ENCODE measurements at places on chromosomes 5 and 9.

DNA sequence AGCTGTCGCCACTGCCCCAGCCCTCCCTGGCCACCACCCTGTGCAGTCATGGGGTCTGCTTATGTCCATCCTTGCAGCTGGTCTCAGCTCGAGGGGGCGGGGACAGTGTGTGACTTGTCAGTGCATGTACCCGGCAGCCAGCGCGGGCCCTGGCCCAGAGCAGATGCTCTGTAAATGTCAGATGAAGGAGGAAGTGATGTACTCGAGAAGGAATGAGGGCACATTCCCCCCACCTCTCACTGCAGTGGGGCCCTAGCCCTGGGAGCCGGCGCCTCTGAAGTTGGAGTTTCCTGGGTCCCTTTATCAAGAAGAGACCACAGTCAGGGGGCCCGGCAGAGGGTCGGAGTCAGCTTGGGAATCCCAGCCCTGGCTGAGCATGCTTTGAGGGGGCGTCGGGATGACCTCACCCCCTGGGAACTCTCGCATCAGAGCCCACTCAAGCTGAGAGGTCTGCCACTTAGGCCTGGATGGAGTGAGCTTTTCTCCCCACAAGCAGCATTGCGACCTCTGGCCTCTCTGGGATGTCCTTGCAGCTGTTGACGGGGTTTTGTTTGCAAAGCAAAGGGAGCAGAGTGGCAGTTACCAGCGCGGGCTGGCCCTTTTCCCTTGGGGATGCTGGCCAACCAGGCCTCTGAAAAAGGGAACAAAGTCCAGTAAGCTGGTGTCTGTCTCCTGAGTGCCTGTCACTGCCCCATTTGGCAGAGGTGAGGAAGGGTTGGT is 19.0 kb downstream of the NEURL1B start:
- DNase-seq = peak; percentile 72

DNA sequence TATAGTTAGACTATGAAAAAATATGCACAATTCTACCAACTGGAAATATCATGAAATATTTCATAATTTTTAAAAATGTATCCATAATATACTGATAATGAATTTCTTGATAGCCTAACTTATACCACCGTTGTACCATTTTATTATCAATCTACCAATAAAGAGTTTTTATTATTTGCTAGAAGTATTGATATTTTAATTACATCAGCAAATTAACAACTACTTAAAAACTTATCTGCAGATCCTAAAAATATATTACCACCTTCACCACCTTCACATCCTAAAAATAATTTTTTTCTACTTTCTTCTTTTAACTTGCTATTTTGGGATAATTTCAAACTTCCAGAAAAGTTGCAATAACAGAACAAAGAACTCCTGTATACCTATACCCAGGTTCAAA is 21.4 kb downstream of the ATPSCKMT start:
- DNase-seq = no peak

DNA sequence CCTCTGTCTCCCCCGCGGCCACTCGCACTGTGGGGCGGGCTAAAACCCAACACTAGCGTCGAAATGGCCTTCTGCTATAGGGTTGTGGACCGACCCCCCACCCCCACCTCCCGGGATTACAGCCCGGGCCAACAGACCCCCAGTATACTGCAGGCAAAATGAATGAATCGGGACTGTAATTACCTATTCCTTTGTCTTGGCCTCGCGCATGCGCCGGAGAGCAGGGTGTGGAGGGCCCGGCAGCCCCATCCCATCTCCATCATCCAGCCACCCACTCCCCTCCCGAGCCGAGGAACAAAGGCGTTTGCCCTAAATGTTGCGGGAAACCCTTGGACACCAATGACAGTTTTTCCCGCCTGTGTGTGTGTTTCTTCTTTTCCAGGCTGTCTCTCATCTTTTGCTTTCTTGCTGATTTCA is 1.6 kb downstream of the BASP1 start:
- peak; percentile 75 for DNase-seq

- DNase-seq = no peak
These were observed 29.3 kb downstream of the ADAMTS16 start for GRCh38 chr5:5169466-5169865.

- no peak for DNase-seq
These were observed 54.7 kb downstream of the TMOD1 start for GRCh38 chr9:97556036-97556720.

DNA sequence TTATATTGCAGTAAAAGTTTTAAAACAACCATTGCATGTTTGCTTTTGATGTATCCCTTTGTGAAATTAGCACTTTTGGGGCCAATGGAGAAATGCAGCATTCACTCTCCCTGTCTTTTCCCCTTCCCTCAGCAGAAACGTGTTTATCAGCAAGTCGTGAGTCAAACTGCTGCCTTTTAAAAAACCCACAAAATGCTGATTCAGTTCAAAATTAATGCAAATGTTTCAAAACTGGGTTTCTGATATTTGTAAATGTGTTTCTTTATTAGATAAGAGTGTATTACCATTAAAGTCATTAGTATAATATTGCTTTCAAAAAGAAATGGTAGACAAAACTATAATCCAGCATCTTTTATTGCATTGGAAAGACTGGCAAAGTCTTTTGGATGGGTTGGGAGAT is 47.3 kb downstream of the RAD23B start:
- DNase-seq = no peak

- peak; percentile 60 for DNase-seq
These were observed 51.2 kb upstream of the TESK1 start for GRCh38 chr9:35553670-35554543.

- no peak for DNase-seq
These were observed 206.0 kb upstream of the DMRTA1 start for GRCh38 chr9:22240619-22241018.

GRCh38 chr9:129316281-129317030 is 138.4 kb upstream of the IER5L start:
- DNase-seq = no peak

DNA sequence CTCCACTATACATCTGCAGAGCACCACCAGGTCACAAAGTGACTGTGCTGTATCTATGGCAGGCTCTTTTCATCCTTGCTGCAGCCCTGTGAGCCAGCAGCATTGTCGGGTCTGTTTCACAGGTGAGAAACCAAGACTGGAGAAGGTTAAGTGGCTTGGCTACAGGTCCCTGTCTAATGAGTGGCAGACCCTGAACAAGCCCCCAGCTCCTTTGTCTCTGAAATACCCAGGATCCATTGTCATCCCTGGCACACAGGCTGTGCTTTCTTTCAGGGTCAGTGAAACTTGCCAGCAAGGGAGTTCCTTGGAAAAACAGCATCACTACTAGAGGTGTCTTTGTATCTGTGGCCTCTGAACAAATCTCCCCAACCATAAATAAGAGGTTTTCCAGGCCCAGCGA is 27.6 kb upstream of the CXCL14 start:
- no peak for DNase-seq

GRCh38 chr9:38280251-38280800 is 112.2 kb upstream of the ALDH1B1 start:
- DNase-seq = no peak

DNA sequence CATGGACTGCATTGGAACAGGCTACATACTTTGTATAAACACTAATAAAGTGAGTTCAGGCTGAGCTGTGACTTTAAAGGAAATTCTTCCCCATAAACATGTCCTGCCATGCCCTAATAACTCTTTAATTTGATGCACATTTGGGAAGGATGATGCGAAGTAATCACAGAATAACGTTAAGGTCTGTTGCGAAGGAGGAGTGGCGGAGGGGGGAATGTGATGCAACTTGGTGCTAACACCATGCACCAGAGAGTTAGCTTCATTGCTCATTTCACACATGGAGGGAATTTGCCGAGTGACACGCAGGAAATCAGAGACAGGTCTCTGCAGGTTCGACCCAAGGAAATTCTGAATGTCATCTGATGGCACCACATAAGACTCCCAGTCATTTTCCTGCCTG is 32.9 kb downstream of the SLIT3 start:
- DNase-seq = no peak

- DNase-seq = no peak
These were observed 362.7 kb upstream of the ADAMTS16 start for GRCh38 chr5:4777435-4777834.

GRCh38 chr9:80410106-80410505 is 838.3 kb downstream of the TLE4 start:
- peak; percentile 16 for DNase-seq

- DNase-seq = no peak
These were observed 4.0 kb downstream of the HDAC3 start for GRCh38 chr5:141632650-141633049.

GRCh38 chr5:176425138-176425537 is 8.8 kb upstream of the CLTB start:
- no peak for DNase-seq

DNA sequence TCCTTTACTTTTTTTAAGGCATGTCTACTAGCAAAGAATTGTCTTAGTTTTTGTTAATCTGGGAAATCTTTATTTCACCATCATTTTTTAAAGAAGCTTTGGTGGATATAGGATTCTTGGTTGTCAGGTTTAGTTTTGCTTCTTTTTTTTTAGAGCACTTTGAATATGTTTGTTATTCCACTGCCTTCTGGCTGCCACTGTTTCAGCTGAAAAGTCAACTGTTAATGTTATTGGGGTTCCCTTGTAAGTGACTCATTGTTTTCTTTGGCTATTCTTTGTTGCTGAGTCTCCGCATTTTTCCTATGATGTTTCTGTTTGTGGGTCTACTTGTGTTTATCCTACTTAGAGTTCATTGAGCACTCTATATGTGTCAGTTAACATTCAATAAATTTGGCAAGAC is 44.4 kb downstream of the PHAX start:
- DNase-seq = no peak

- DNase-seq = no peak
These were observed 3.7 kb downstream of the ROPN1L start for GRCh38 chr5:10445352-10445751.

DNA sequence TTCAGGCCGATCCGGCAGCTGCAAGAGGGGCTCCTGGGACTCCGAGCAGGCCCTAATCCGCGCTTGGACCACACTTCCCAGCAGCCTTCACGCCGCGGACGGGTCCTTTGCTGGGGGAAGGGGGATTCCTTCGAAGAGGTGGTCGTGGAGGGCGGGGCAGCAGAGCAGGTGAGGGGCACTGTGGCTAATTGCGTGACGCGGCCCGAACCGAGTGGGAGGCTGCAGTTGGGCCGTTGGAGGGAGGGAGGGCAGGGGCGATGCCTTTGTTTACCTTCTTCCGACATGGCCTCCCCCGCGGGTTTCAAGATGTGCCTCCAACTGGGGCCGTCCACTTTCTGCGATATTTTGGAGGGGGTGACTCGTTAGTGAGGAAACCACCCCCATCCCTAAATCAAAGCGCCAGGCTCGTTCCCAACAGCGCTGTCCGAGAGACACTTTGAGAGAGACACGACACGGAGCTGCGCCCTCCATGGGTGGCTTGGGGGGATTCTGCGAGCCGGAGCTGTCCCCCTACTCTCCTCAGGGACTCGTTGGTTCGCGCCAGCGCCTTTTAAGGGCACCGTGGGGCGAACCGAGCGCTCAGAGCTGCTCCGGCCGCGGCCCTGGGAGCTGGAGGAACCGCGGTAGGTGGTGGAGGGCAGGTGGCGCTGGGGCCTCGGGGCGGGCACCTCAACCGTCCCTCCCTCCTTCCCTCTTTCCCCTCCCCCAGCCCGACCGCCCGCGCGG is at the start of gene FAM53C:
FAM53C (plus strand) TSS at position 582 of the 726 bp plus-strand sequence. CDS start 3,070 bp downstream, outside the sequence.
- DNase-seq = peak; percentile 94

GRCh38 chr5:150338546-150338945 is 19.0 kb upstream of the TCOF1 start:
- no peak for DNase-seq

DNA sequence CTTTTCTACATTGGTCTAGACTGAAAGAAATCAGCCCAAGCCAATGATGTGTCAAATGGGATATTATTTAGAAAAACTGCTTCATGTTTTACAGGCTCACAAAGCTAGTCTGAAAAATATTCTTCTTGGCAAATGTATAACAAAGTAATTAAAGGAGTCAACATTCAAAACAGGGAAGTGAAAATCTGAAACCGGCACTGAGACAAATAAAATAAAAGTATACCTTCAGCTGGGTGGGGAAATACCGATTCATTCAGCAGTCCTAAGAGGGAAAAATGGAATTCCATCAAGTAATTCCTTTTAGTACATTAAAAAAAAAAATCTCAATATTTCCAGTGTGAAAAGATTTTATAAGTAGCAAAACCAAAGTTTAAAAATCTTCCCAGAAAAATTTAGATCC is 259.6 kb upstream of the SLC24A2 start:
- DNase-seq = no peak

- no peak for DNase-seq
These were observed 32.8 kb upstream of the TNFAIP8 start for GRCh38 chr5:119322948-119323537.

GRCh38 chr5:172772112-172772906 is 1.3 kb upstream of the DUSP1 start:
- peak; percentile 68 for DNase-seq

DNA sequence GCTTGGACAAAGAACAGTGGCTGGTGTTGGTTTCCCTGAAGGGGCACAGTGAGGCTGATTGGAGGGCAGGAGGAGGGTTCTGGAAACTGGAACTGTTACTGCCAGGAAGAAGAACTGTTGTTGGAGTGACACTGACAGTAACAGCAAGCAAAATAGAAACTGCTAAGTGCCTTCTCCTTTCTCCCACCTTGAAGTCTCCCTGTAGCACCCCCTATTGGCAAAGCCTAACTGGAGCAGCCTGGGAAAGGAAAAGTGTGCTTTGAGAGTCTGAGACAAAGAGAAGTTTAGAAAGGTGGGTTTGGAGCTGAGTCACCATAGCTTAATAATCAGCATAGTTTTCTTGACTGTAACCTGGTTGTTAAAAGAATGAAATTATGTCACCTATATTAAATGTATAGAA is 2.5 kb upstream of the TMEM174 start:
- DNase-seq = peak; percentile 72

- DNase-seq = peak; percentile 18
These were observed 7.0 kb downstream of the TBC1D9B start for GRCh38 chr5:179900711-179901110.

- DNase-seq = peak; percentile 56
These were observed 23.1 kb upstream of the NSMF start for GRCh38 chr9:137482094-137482781.

DNA sequence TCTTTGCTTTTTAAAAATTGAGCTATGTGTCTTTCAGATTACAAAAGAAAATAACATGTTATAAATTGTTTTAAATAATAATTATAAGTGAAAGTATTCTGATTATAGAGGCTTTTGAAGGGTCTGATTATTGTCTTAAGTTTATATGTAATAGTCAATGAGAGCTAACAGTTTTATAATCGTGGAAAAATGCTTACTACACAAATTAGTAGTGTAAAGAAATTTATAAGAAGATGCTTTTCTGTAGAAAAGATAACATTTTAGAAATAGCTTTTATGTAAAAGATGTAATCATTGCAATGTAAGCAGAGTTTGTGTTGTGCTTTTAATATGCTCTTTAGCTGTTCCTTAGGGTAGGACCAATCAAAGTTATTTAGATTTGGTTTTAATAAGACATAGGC is 18.6 kb downstream of the RBM27 start:
- DNase-seq = no peak

DNA sequence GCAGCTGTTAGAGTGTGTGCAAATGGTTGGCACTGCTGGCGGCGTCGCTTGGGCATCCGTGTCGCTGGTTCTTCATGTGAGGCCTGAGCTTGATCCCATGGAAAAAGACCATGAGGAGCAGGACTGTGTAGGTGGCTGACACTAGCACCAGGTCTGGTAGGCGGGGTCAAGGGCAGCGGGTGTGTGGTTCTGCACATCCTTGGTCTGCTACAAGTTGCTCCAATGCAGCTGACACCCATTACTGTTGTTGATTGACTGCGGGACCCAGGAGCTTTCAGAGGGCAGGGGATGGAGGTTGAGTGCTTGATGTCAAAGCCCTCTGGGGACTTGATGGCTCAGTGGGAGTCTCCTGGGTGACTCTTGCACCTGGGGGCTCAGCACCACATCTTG is 29.0 kb upstream of the PITX1 start:
- DNase-seq = no peak

- no peak for DNase-seq
These were observed 51.4 kb upstream of the NEK6 start for GRCh38 chr9:124206391-124206790.

Data from head of caudate nucleus (tissue), 42 donors.